ENCODE measurements at places on chromosomes 12 and 14.

- DNase-seq: no peak
Measured at GRCh38 chr12:44717612-44718011, 158.5 kb downstream of the NELL2 start.

DNA sequence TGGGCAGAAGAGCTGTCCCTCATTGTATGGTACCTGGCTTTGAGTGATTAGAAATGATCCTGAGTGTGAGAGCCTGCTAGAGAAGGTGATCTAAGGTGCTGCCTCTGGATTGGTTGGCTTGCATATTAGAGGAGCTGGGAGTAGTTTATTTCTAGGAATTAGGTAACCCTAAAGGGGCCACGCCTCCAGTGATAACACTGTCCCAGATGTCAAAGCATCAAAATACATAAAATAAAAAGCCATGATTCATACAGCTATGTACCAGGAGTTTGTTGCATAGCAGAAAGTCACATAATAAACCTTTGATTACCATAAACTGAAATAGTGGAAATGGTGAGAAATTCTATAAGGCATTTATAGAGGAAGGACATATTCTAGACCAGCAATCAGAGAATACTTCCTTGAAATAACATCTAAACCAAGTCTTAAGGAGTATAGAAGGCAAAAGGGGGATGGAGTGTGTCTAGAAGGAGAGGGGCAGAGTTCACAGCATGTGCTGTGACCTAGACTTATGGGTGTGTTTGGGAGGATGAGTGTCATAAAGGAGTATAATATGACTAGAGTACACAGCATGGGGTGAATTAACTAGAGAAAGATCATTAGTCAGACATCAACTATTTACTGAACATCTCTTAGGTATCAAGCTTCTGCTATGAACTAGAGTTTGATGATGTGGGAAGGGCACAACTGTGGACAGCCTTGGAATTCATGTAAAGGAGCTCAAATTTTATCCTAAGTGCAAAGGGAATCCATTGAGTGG is 686.4 kb downstream of the GALC start:
- no peak for DNase-seq

- DNase-seq: peak; percentile 50
Measured at GRCh38 chr12:109110988-109111495, 5.3 kb upstream of the ACACB start.

DNA sequence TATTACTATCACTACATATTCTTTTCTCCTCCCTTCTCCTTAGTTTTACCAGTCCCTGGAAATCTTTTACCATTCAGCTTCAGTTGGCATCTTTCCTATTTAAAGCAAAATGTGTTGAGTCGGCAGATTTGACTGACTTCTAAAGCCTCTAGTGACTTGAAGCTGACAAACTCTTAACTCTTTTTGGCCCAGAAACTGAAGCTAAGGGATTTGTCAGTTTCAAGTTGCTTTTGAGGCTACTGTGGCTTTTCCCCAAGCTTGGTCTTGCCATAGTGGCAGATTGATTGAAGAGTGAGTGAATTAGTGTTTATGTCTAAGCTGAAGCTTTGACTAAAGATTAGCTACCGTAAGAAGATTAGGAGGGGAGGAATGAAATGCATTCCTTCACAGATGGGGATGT is 104.0 kb downstream of the ETNK1 start:
- DNase-seq: no peak

- DNase-seq: no peak
Measured at GRCh38 chr14:95410838-95411237, 91.1 kb upstream of the CLMN start.

- DNase-seq: no peak
Measured at GRCh38 chr12:15200641-15201040, 20.6 kb downstream of the RERG start.

DNA sequence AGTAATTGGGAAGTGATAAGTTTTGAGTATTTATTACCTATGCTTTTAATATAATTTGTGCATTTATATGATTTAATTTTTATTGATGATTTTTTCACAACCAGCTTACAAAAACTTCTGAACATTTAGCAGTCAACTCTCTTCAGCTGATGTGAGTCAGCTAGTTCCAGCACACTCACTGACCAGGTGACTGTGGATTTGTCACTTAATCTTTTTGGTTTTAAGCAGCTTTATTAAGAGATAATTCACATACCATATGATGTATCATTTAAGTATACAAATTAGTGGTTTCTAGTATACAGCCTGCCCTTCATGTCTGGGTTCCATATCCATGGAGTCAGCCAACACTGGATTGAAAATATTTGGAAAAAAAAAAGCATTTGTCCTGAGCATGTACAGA is 103.5 kb downstream of the SYNE2 start:
- no peak for DNase-seq

DNA sequence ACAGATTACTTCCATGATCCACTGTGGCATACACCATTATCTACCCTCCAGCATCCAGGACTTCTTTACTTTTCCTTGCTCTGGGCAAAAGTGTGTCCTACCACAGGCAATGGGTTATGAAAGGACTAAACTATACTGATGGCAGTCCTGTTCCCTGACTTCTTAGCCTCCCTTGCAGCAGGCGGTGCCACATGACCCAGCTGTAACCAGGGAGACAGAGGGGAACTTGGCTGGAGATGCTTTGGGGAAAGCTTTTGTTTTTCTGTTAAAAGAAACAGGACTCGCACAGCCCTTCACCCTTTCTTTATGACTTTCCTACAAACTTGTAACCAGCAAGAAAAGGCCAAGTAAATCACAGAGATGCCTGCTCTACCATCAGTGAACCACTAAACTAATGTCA is 394.4 kb downstream of the PCNX1 start:
- no peak for DNase-seq

GRCh38 chr12:29146196-29146595 is 2.9 kb upstream of the FAR2 start:
- DNase-seq: no peak

- no peak for DNase-seq
Measured at GRCh38 chr14:20956376-20956976, 1.2 kb downstream of the RNASE2 start.

DNA sequence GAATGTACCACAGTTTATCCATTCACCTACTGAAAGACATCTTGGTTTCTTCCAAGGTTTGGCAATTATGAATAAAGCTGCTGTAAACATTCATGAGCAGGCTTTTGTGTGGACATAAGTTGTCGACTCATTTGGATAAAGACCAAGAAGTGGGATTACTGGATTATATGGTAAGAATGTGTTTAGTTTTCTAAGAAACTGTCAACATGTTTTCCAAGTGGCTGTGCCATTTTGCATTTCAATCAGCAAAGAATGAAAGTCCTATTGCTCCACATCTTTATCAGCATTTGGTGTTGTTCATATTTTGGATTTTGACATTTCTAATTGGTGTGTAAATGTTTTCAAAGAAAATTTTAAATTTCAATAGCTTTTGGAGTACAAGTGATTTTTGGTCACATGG is 27.3 kb upstream of the KLRF1 start:
- no peak for DNase-seq

DNA sequence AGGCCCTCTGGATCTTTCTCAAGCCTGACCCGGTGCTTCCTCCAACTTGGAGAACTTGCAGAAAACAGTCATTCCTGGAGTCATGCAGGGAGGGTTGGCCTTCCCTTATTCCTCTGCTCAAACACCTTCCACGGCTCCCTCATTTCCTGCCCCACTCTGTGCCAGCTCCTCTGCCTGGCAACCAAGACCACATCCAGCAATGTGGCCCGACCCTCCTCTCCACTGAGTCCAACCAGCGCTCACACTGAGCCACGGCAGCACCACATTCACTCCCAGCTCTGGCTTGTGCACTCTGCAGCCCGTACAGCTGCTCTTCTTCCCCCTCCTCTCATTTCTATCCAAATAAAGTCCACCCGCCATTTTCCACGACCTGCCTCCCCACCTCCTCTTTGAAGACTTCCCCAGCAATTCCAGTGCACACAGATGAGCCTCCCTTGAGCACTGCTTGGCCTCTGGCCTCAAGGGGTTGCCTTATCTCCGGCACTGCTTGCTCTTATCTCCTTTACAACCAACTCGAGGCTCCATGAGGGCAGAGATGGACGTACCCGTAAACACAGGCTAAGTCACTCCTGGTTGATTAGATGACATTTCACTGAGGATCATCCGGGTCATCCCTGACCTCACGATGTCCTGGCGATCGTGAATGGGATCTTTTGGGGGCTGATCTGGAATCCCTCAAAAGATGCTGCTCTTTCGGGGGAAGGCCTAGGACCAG is 5.4 kb downstream of the PGF start:
- no peak for DNase-seq

DNA sequence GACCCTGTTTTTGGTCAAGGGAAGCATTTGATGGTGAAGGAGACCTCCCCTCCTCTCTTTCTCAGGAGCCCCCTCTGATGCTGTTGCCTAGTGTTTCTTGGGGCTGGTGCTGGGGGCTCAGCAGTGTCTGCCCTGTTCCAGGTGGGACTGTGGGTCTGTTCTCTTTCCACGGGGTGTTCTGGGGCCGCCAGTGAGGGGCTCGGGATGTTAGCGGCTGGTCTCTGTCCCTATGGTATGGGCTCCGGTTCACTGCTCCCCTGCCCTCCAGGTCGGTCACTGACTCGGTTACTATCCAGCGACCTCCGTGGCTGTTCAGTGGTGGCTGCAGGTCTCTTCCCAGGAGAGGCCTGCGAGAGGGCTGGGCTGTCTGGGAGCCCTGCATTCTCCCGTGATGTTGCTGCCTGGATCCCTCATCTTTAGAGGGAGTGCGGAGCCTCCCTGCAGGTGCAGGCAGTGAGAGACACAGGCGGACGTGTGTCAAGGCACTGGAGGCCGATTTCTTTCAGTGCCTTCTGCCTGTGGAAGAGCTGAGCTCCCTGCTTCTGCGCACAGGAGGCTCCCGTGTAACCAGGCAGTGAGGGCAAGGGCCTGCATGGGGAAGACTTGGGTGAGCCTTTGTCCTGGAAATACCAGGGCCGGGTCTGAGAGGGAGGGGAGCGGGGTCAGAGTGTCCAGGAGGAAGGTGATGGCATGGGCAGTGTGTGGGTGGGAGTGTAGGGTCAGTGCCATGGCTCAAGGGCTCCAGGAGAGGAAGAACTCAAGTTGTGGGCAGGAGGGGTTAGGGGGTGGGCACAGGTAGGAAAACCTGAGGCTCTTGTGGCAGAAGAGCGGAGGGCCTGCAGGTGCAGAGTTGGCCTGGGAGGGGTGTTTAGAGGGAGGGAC is 362.6 kb downstream of the TMEM121 start:
- no peak for DNase-seq

GRCh38 chr12:126201981-126202537 is 1136.8 kb downstream of the AACS start:
- DNase-seq: no peak

- no peak for DNase-seq
Measured at GRCh38 chr12:112524676-112525425, 106.1 kb downstream of the PTPN11 start.

All from stimulated activated naive CD8-positive, alpha-beta T cell treated with anti-CD3 and anti-CD28 coated beads, Interleukin-15, amount 100 ng/mL, for 72 hours (primary cell).